ENCODE measurements at places on chromosomes 12 and 14. TPM values are rescaled to one million over a fixed set of nuclear protein-coding genes. Genes with fewer than 3 reads are reported as not detected.

CAPZA3 gene
- total RNA-seq: not detected

CLEC12A gene
- not detected for total RNA-seq

FGF23 gene
- not detected for total RNA-seq

GPX2 gene
- not detected for total RNA-seq

DNA sequence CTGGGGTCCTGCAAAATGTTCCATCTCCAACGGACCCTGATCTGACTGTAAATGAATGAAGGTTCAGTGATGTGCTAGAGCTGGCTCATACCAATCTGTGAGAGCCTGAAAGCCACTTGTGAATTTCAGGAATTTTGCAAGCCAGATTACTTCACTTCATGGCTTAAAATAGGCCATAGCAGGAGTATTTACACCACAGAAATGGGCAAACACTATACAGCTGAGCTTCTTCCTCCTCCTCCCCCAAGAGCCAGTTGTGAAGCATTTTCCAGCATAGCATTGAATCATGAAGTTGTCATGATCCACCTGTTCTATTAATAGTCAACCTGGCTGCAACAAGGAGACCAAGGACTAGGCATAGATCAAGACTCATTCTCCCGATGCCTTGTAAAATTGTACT, 141.3 kb upstream of the RASSF8 start:
- DNase-seq: peak; percentile 7

GRCh38 chr14:75725481-75725880, 64.4 kb downstream of the TTLL5 start:
- DNase-seq: peak; percentile 30

GRCh38 chr12:57853864-57854556, 7.5 kb upstream of the CTDSP2 start:
- DNase-seq: no peak

- no peak for DNase-seq
Measured at GRCh38 chr12:42936260-42936659, 346.7 kb upstream of the PRICKLE1 start.

DNA sequence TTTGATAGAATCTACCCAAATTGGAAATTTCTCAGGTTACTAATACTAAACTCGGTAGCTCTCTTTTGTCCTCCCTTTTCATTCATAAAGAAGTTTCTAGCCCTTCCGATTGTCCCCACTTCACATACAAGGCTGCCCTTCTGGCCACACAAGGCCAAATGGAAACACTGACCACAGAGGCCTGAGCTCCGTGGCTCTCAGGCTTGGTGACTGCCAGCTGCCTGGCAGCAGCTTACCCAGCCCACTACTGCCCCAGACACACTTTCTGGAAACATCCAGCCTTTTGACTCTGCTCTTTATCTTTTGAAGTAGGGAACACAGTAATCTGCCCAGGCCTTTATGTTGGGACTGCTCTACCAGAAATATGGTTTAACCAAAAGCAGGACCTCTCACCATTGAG, 167.2 kb downstream of the GCH1 start:
- no peak for DNase-seq

DNA sequence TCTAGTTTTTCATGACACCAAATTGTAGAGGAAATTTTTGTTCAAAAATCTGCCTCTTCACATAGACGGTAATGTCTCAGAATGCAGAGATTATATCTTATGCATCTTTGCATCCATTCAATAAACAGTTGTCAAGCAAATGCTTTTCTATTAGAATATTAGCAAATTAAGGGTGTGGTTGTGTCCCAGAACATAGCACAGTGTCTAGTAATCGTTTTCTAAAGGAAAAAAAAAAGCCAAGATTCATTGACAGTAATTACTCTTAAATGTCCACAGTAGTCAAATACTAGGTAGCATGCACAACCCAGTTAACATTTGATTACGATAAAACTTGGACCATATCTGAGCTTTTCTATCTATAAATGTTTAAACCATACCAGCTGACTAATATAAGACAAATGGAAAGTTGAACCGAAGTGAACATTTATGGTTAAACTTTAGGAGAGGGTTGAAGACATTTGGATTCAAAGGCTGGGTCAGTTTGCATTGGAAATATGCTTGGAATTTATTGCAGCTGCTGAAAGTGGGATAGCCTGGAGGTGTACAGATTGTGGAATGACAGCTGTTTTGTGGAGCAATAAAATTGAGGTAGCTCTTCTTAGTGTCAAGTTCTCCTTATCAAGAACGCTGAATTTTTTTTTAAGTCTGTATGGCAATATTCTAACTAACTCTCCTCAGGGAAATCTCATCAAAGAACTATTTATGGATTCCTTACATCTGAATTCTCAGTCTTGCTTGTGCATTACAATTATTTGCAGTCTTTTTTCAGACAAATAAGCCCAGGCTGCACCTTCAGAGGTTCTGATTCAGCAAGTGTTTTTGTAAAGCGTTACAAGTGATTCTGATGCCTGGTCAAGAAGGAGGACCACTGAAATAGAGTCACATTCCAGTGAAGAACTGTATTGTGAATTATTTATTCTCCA, 66.7 kb upstream of the ATP2B1 start:
- peak; percentile 71 for DNase-seq

DNA sequence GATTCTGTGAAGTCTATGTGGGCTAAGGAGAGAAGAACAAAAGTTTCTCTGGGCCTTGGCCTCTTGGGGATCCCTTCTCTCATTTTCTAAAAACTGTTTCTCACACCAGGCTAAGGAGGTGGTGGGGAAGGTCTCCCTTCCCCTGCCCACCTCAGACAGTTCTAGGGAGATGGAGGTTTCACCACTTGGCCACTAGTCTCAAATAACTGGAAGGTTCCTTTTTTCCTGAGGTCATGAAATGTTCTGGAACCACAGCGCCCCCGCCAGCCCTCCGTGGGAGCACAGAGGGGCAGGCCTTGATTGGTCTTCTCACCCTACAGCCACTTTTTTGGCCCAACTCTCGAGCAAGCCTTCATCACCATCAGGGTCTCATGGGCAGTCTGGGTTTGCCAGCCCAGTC, 12.6 kb downstream of the C12orf43 start:
- no peak for DNase-seq
